Activated CD8-positive, alpha-beta memory T cell treated with anti-CD3 and anti-CD28 coated beads for 4 hours (primary cell): ENCODE measurements at places on chromosomes 16 and 17.

- DNase-seq, result no peak
Measured at GRCh38 chr17:77839698-77840512, 118.6 kb upstream of the TNRC6C start.

DNA sequence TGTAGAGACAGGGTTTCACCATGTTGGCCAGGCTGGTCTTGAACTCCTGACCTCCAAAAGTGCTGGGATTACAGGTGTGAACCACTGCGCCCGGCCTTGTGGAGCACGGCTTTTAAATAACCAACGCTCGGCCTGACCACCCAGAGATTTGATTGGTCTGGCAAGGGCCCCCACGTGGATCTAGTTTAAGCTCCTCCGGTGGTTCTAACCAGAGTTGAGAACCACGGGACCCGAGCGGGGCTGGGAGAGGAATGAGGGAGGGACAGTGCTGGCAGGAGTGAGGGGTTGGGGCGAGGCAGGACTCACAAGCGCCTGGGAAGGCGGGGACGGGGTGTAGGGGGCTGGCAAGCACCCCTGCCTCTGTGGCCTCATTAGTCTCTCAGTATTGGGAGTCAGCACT, 3.0 kb downstream of the NLRC3 start:
- no peak for DNase-seq

DNA sequence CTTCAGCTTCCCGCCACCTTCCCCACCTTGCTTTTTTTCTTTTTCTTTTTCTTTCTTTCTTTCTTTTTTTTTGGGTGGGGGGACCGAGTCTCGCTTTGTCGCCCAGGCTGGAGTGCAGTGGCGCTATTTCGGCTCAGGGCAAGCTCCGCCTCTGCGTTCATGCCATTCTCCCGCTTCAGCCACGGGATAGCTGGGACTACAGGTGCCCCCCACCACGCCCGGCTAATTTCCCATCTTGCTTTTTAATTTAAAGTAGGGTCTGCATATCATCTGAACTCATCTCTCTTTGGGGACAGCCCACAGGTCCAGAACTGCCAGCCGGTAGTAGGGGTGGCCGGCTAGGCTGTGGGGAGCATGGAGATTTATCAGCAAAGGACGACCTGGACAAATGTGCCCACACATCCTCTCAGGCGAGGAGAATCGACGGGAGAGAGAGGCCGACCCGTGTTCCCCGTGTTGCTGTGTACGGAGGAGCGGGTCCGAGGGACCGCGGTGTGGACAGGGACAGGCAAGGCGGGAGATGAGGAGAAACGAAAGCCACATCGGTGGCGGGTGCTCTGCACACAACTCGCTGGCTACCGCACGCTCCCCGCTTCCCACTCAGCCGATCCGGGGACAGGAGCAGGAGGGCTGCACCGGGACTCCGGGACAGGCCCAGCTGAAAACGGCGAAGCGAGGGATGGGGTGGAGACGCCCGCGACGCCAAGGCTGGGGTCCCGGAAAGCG, 2.4 kb downstream of the MT1M start:
- no peak for DNase-seq

DNA sequence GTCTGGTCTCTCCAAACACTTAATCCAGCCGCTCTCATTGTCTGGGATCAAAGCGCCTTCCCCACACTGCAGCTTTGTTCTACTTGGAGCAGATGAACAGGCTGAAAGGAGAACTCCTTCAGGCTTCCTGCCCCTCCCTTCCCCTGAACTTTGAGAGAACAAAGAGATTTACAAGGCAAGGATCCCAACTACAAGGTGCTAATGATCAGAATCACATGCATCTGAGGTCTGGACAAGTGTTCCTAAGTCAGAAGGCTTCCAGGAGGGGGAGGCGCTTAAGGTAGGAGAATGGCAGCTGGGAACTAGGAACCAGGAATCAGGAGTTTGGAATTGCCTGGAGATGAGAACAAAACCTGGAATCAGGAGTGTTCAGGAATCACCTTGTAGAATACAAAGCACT, 606.3 kb upstream of the CDH11 start:
- no peak for DNase-seq

DNA sequence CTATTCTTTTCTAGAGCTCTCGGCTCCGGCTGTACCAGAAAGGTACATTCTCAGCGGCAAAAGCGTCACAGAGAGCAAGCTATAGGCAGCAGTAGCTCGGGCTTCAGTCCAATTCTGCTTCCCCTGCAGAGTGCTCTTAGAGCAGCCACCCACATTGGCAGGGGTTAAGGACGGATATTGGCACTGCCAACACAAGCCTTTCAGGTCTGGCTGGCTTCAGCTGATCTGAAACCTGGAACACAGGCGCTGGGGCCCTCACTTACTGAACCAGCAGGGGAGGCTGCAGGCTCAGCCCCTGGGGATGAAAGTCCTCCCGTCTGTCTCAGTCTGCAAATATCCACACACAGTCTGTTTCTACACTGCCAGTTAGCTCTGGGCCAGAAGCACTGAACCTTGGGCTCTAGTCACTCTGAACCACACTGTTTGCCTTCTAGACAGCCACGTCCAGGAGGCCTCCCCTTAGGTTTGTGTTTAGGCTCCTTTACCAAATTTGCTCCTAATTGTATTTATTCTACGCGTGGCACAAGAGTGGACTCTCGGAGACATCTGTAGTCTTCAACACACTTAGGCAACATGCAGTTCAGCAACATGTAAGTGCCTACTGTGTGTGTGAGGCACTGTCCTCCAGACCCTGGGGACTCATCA, 40.1 kb downstream of the HIC1 start:
- no peak for DNase-seq

DNA sequence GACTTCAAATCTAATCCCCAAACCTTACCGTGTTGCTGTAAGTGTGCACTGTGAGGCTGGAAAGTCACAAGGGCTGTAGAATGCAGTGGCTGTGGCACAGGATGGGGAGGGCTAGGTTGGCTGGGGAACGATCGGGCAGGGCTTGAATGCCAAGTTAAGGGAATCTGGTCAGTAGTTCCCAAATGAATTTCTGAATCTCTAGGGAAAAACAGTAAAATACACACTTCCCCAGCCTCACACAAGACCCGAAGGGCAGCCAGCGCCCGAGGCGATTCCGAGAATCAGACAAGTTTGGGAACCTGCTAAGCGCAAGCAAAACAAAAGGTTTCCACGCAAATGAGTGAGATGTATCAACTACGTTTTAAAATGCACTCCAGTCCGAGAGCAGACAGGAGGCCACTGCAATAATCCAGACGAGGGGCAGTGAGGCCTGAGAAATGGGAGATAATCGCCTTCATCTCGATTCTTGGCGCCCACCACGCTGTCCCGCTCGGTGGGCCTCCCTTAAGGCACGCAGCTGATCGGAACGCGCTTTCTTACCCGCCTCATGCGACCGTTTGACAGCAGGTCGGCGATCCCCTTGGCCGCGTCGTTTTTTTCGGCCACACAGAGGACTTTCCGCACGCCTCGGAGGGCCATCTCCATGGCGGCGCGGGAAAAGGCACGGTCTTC, 599 bp downstream of the TOP3A start:
- no peak for DNase-seq

GRCh38 chr17:79943347-79944241, 92.1 kb downstream of the TBC1D16 start:
- no peak for DNase-seq

DNA sequence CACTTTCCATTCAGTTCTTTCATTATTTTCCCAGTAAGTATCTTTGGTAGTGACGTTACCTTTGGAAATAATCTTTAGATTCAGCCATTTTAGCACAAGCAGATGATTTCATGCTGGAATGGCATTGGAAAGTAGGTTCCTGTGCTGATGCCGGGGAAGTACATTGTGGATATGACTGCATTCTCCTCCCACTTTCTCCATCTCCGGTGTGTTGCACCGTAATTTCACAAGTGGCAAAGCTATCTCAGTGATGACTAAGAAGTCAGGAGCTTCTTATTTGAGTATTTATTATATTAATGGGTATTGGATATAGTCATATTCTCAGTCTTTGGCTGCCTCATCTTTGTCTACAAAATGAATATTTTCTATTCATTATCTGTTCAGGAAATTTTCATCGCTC, 69.8 kb downstream of the MRTFB start:
- DNase-seq, result no peak

DNA sequence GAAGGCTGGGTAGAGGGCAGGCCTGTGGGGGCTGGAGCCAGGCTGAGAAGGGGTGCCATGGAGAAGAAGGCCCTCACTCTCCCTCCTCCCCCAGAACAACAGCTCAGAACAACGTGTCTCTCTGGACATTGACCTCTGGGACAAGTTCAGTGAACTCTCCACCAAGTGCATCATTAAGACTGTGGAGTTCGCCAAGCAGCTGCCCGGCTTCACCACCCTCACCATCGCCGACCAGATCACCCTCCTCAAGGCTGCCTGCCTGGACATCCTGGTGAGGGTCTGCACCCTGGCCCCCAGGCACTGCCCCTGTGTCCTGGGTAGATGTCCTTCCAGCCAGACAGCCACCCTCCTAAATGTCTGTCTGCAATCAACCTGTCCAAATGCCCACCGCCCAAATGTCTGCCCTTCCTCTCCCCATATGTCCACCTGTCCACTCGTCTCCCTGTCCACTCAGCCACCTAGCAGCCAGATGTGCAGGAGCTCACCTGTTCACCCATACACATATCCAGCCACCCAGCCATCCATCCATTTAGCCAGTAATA, 12.2 kb downstream of the GJD3 start:
- no peak for DNase-seq

GRCh38 chr16:30053376-30054015, 12.1 kb upstream of the ALDOA start:
- DNase-seq, result no peak

- no peak for DNase-seq
Measured at GRCh38 chr16:3143598-3144320, 8.9 kb downstream of the ZNF213 start.

DNA sequence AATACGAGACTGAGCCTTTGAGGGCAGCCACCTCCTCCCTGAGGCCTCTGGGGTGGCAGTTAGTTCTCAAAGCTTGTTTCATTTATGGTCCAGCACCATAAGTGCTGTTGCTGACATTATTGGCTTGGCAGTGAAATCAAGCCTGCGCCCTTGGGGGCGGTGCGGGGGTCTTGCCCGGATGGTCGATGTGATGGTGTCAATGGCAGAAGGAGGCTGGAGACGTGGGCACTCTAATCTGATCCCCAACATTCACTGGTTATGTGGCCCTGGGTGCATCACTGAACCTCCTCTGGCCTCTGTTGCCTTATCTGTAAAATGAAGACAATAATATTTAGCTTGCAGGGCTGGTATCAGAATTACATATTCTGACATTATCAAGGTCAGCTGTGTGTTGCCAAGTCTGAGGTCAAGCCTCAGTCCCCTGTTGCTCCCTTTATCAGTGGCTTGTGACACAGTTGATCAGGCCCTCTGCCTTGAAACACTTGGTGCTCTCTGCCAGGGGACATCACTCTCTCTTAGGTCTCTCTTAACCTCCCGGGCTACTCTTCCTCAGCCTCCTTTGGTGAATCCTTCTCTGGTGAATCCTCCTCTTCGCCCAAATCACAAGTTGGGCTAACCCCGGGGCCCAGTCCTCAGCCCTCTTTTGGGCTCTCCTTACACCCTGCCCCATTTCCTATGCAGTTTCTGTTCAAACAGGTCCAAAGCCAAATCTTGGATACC, 11.8 kb upstream of the TMEM220 start:
- no peak for DNase-seq

DNA sequence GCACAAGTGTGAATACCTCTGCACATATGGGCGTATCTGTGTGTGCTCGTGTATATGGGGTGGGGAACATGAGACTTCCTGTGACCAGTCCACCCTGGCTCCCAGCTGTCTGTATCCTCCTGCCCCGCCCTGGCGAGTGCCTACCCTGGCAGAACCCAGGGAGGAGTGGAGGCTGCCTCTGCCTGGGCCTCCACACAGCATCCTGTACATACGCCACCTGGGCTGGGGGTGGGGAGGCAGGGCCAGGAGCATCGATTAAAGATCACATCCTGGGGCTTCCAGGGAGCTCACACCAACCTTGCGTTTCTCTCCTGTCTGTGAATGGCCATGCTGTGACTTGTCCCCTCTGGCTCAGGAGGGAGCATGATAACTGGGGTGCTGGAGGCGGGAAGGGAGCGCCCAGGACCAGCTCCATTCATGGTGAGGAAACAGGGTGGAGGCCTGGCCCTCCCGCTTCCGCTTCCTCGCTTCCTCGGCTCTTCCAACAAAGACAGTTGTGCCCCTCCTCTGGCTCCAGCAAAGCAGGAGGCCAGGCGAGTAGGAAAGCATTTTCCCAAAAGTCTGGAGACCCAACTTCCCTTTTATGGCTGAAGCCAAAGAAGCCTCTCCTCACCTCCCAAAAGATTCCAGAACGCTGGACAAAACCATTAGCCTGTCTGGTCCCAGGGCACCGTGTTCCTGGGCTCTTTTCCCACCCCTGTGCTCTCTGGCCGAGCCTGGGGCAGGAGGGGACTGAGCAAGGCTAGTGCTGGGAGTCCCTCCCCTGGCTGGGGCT, 22.9 kb downstream of the ADAM11 start:
- DNase-seq, result no peak

- no peak for DNase-seq
Measured at GRCh38 chr17:18025945-18026776, 12.8 kb downstream of the ATPAF2 start.

- no peak for DNase-seq
Measured at GRCh38 chr17:57930239-57930638, 25.0 kb downstream of the CUEDC1 start.

- DNase-seq, result no peak
Measured at GRCh38 chr16:29877266-29877961, 14.4 kb upstream of the CDIPT start.

DNA sequence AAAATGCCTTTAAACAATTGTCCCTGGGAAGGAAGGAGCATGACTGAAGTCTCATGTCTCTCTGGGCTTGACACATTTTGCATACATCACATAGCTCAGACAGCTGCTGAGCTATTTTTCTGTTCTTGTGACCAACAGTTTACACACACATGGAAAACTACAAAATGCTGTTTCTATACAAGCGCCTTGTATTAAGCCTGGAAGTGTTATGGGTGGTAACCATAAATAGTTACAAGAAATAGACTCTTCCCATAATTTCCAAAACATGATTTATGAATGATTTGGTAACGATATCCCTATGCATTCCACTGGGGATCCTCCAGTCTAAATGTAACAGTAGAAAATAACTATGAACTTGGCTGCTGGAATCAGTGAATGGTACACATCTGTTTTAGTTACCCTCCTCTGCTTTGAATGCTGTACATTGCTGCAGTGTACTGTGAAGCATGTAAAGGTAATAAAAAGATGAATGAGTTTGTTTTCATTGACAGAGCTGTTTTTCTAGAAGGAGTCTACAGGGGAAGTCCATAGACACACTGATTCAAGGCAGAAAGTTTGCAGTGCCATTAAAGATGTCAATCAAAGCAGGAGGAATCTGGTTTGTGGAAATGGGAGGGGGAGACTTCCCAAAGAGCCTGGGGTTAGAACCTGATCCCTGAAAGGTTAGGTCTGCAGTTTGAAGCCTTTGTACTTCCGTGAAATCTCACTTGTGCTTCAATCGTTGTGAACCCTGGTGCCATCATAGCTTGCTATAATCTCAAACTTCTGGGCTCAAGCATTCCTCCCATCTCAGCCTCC, 5.0 kb downstream of the ACSF2 start:
- DNase-seq, result no peak

- DNase-seq, result no peak
Measured at GRCh38 chr17:39101091-39101490, 50.3 kb downstream of the PLXDC1 start.

- DNase-seq, result no peak
Measured at GRCh38 chr16:15721018-15721417, 71.0 kb downstream of the NDE1 start.

- DNase-seq, result no peak
Measured at GRCh38 chr16:81435103-81435502, 9.5 kb upstream of the CMIP start.
